Stimulated activated naive CD8-positive, alpha-beta T cell treated with anti-CD3 and anti-CD28 coated beads, Interleukin-15, Interleukin-2, amounts not matched to agents 100 U/mL and 50 U/mL, for 24 hours (primary cell): ENCODE measurements at places on chromosomes 7 and 10.

GRCh38 chr10:132607491-132607890, 69.9 kb downstream of the INPP5A start:
- DNase-seq, result no peak

DNA sequence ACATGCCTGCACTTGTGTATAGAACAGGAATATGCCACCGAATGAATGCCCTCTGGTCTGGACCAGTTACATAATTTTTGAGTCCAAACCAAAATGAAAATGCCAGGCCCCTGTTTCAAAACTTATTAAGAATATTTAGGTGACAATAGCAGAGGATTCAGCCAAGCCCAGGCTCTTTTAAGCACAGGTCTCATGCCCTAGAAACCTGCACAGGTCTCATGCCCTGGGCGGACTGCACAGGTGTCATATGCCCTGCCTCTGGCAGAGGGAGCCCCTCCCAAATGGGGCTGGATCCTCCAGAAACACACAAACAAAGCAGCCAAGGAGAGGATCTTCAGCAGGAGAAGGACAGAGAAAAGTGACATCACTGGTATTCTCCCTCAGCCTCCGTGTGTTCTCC, 605.4 kb upstream of the NRP1 start:
- DNase-seq, result no peak

- no peak for DNase-seq
Measured at GRCh38 chr10:96699613-96700012, 20.7 kb downstream of the PIK3AP1 start.

GRCh38 chr10:131561897-131562296, 250.4 kb upstream of the TCERG1L start:
- no peak for DNase-seq

DNA sequence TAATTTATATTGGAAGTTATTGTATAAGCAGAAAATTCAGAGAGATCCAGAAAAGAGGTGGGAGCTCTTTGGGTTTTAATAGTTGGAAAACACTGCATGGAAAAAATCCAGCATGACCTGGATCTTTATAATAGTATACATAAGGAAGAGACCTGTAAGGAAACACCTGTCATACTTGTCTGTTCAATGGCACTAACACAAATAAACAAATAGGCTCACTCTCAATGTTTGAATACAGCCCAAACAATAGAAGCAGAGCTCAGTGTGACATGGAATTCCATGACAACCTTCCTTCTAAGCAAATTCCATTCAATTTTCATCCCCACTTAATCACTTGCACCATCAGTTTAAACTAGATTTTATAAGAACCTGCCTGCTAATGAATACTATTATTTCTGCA, 31.7 kb downstream of the CISD1 start:
- no peak for DNase-seq

- DNase-seq, result no peak
Measured at GRCh38 chr7:46932676-46933424, 649.1 kb downstream of the TNS3 start.

DNA sequence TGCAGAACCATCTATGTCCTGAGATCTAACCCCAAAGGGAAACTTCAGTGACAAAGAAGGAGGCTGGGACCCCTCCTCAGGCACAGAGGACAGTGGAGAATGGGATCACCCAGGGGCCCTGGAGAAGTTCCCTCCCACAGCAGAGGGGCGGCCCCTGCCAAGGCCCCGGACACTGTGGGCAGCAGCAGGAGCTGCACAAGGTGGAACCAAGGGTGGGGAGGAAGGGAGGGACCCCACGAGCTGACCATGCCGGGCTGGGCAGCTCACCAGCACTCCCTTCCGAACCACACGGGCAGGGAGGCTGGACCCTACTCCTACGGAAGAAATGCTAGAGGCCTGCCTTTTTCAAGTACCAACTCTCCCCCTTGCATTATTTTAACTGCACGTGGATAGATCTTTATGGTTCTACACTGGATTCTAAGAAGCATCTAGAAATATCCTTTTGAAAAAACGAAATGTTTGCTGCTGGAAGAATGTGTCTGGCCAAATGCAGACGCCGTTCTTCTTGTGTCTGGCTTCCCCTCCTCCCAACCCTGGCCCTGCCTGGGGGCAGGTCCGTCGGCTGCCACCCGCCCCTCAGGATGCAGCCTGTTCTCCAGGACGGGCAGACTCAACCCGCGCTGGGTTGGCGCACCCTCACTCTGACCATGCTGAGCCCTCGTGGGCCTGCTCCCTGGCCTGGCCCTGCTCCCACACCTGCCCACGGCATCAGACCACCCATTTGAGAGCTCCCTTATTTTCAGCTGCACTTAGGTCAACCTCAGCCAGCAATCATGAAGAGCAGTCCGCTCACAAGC, 193.9 kb downstream of the TCERG1L start:
- no peak for DNase-seq

DNA sequence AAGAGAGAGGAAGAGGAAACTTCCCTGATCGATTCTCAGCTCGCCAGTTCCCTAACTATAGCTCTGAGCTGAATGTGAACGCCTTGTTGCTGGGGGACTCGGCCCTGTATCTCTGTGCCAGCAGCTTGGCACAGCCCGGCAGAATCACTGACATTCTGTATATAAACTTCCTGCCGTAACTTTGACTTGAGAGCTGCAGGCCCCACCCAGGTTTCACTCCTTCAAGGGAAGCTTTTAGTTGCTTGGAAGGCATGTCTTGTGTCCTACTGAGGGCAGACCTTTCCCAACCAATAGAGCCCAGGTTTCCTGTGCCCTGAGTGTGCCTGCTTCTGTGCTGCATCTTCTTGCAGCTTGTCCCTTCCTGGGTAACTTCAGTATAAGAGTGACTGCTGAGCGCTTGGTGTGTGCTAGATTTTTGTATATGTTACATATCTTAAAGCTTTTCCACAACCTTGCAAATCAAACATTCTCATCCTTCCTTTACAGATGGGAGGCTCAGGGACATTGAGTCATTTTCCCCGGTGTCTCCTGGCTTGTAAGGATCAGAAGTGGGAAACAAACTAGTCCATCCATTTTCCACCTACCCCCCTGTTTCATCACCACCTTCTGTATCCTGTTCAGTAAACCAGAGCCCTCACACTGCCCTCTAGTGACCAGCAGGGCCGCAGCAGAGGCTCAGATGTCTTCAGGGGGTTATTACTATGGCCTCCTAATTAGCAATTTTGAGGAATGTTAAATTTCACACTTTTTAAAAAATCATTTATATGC, 225.2 kb upstream of the PRSS58 start:
- peak; percentile 70 for DNase-seq

DNA sequence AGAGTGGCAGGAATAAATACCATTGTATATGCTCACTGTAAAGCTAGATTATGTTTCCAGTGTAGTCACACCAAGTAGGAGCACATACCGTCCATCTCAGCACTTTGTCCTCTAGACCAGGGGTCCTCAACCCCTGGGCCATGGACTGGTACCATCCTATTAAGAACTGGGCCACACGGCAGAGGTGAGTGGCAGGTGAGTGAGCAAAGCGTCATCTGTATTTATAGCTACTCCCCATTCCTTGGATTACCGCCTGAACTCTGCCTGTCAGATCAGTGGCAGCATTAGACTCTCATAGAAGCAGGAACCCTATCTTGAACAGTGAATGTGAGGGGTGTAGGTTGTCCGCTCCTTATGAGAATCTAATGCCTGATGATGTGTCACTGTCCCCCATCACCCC, 735.3 kb downstream of the MAGI2 start:
- no peak for DNase-seq

- DNase-seq, result no peak
Measured at GRCh38 chr10:35611750-35612149, 6.6 kb downstream of the GJD4 start.

- no peak for DNase-seq
Measured at GRCh38 chr10:127017541-127018297, 112.5 kb downstream of the DOCK1 start.

- DNase-seq, result no peak
Measured at GRCh38 chr7:135509589-135509838, 388 bp downstream of the CNOT4 start.

- DNase-seq, result no peak
Measured at GRCh38 chr7:79876848-79877252, 257.8 kb upstream of the GNAI1 start.

DNA sequence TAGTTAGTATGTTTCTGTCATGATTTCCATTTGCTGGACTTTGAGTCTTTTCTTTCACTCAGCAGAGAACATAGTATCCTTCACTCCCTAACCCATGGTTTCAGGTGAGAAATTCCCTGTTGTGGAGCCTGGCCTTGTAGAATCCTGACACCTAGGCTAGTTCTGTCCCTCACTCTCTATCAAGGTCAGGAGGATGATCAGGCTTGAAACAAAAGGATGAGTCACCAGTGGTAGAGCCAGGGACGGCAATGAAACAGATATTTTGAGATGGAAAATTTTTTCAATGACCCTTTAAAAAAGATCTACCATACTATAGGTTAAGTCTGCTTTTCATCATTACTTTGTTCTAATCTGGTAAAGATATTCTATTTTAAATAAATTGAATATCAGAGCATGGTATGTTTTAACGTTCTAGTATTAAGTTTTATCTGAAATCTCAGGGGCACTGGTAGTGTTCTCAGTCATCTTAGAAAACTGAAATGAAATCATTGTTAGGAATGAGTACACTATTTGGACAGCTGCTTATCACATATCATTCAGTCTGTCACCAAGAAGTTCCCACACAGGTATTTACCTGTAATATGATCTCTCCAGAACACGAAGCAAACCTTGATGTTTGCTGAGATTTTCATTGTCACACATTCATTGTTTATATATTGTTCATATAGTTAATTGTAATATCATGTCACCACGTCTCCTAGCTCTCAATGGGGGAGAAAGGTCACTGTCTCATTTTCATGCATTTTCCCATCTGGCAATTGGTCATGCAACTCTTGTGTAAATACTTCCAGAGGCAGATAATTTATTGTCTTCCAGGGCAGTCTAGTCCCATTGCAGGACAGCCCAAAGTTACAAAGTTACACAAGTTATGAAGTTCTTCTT, 299.9 kb upstream of the LRRTM3 start:
- DNase-seq, result no peak

DNA sequence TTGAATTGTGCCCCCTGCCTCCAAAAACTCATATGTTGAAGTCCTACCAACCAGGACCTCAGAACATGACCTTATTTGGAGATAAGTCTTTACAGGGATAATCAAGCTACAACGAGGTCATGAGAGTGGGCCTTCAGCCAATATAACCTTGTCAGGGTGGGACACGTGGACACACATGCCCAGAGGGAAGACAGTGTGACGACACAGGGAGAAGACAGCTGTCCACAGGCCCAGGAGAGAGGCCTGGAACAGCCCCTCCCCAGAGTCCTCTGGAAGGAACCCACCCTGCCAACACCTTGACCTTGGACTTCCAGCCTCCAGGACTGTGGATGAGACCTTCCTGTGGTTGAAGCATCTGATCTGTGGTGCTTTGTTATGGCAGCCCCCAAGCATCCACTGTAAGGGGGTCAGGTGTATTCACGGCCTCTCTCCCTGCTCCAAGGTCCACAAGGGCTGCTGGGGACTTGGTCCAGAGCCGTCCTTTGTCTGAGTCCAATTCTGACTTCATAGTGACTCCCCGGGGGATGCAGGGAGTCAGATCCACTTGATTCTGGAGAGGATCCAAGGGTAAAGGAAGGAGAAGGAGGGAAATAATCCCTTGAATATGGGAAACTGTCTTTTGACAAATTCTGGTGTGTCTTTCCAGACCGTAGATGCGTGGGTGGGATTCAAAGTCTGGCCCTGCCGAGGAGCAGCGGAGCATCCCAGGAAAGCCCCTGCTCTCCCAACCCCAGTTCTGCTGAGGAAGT, 7.0 kb downstream of the CALML3 start:
- no peak for DNase-seq

DNA sequence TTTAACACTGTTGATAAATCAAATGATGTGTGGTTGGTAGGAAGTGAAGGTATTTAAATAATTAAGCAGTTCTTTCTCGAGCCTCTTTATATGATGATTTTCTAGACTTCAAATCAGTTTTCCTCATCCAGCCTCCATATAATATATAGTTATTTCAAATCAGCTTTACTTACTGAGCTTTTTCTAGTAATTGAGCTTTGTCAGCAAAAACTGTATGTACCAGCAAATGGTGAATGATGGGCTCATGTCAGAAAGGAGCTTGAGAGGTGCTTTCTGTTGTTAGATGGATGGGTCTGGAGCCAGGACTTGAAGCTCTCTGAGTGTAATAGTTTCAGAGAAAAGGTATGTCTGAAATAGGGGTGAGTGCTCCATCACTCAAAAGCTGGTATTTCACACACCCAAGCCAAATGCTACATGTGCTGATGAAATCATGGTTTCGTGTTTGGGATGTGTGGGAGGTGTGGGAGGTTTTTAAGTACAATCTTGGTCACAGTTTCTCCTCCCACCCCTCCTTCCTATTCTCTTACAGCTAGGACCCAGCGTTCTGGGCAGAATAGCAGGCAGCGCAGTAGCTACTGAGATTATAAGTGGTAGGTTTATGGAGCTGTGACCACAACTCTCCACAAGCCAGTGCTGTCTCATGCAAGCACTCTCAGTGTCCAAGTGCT, 55.8 kb downstream of the LRMDA start:
- DNase-seq, result no peak

- no peak for DNase-seq
Measured at GRCh38 chr10:79052291-79053080, 16.3 kb upstream of the ZMIZ1 start.

DNA sequence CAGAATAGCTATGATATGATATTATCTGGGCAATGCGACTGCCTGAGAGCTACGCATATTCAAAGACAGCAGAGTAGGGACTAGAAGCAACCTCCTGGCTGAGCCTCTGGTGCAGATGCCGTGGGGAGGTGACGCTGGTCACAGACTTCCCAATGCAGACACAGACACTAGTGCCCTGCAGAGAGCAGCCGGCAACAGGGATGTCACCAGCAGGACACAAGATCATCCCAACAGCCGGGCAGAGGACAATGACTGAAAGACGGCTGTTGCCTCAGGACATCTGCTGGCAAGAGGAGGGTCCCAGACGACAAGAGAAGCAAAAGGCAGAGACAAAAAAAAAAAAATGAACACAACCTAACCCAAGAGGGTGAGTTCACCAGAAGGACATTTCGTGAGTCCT, 104.6 kb downstream of the CALN1 start:
- no peak for DNase-seq
